ENCODE measurements at places on chromosomes 12 and 14.

DNA sequence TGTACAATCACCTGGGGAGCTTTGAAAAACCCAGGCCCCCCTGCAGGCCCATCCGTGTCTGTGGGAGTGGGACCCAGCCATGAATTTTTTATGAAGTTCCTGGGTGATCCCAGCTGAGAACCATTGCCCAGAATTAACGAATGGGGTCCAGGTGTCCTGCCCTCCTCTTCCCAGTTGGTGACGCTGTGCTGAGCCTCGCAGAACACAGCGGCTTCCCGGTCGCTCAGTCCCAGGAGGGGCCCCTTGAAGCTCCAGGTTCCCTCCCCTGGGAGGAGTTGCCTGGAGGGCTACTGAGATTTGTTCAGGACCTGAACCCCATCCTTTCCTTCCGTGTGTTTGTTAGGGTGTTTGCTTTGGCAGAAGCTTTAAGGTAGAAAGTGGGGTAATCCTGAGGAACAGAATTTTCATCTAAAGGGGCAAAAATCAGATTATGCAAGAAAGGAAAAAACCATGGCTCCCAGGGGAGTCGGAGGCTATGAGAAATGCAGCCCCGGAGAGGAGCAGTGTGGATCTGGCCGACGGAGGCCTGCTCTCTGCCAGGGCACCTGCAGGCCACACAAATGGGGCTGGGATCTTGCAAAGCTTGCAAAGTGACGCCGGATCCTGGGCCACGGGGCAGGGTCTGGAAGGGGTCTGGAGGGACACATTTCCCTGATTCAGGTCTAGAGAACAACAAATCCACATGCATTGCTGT lies 164.7 kb upstream of the PRMT8 start:
- DNase-seq = no peak

DNA sequence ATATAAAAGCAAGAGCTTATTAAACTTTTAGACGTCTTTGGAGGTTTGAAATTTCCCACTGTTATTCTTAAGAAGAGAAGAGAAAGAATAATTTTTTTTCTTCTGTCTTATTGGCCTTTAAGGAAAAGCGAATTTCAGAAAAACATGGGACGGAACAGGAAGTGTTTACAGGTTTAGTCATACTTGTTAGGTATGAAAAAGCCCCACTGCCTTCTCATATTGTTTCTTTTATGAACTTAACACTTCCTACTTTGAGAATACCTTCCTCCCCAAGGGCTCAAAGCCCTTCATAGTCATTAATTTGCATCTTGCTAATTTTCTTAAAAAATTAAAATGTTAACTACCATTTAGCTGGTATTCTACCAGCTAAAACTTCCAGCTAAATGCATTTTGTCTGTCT lies 82.0 kb downstream of the ETV6 start:
- DNase-seq = no peak

GRCh38 chr14:92968291-92969020 lies 45.5 kb downstream of the CHGA start:
- DNase-seq = no peak

- no peak for DNase-seq
These were observed 157.2 kb downstream of the SAMD4A start for GRCh38 chr14:54724123-54724522.

- DNase-seq = no peak
These were observed 94.6 kb upstream of the PRICKLE1 start for GRCh38 chr12:42683933-42684801.

DNA sequence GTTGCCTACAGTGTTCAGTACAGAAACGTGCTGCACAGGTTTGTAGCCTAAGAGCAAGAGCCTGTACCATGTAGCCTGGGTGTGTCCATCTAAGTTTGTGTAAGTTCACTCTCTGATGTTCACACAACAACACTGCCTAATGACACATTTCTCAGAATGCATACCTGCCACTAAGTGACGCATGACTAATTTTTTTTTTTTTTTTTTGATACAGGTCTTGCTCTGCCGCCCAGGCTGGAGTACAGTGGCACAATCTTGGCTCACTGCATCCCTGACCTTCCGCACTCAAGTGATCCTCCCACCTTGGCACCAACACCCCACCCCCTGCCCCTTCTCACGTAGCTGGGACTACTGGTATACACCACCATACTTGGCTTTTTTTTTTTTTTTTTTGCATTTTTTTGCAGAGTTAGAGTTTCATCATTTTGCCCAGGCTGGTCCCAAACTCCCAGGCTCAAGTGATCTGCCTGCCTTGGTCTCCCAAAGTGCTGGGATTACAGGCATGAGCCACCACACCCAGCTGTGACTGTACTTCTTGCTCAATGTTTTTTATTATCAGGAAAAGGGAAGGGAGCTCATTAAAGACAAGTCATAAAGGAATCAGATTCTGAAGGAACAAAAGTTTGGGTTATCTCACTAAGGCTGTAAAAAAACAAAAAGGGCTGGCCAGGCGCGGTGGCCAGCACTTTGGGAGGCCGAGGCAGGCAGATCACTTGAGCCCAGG lies 10.0 kb upstream of the CDC42BPB start:
- no peak for DNase-seq

DNA sequence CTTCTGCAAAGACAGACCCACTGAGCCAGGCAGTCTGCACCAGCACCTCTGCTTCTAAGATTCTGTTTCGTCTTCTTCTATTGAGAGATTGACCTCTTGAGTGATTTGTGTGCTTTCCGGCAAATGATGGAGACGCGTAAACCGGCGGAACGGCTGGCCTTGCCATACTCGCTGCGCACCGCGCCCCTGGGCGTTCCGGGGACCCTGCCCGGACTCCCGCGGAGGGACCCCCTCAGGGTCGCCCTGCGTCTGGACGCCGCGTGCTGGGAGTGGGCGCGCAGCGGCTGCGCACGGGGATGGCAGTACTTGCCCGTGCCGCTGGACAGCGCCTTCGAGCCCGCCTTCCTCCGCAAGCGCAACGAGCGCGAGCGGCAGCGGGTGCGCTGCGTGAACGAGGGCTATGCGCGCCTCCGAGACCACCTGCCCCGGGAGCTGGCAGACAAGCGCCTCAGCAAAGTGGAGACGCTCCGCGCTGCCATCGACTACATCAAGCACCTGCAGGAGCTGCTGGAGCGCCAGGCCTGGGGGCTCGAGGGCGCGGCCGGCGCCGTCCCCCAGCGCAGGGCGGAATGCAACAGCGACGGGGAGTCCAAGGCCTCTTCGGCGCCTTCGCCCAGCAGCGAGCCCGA lies 703 bp downstream of the ASCL4 start:
- no peak for DNase-seq

DNA sequence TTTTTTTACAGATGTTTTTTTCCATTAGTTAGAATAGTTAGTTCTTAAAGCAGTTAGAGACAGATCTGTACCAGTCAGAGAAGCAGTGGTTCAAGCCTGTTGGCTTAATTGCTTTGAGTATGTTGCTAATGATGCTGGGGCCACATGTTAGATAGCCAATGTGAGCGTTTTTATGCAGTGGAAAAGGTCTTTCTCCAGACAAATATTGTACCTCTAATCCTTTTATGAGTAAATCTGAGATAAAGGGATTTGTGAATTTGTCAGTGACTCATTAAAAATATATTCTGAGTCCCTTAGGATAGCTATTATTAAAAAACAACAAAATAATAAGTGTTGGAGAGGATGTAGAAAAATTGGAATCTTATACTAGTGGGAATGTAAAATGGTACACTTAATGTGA lies 154.2 kb downstream of the MSRB3 start:
- no peak for DNase-seq

GRCh38 chr14:67784244-67784823 lies 32.1 kb downstream of the ZFYVE26 start:
- no peak for DNase-seq

DNA sequence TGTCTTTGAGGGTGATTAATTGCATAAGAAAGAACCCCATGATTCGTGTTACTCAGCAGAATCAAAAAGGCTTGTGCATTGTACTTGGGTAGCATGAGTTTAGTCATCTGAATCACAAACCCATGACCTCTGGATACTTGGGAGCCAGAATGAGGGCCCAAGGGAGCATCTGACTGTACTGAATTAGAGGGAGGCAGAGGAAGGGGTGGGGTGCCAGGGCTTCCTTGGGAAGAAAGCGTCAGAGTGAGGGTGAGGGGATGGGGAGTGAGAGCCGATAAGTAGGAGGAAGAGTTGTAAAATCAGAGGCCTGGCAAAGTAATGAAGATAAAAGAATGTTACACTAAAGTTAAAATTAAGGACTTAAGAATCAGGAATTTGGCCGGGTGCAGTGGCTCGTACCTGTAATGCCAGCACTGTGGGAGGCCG lies 29.8 kb downstream of the GPRC5D start:
- DNase-seq = no peak

GRCh38 chr14:61504901-61505300 lies 183.5 kb downstream of the PRKCH start:
- no peak for DNase-seq

- no peak for DNase-seq
These were observed 21.1 kb downstream of the RASSF8 start for GRCh38 chr12:25979563-25979962.

- DNase-seq = no peak
These were observed 2.5 kb downstream of the CCDC197 start for GRCh38 chr14:93999573-93999972.

GRCh38 chr12:15644700-15645099 lies 144.5 kb downstream of the EPS8 start:
- DNase-seq = no peak

GRCh38 chr14:82421286-82421685 lies 887.6 kb upstream of the SEL1L start:
- DNase-seq = no peak

DNA sequence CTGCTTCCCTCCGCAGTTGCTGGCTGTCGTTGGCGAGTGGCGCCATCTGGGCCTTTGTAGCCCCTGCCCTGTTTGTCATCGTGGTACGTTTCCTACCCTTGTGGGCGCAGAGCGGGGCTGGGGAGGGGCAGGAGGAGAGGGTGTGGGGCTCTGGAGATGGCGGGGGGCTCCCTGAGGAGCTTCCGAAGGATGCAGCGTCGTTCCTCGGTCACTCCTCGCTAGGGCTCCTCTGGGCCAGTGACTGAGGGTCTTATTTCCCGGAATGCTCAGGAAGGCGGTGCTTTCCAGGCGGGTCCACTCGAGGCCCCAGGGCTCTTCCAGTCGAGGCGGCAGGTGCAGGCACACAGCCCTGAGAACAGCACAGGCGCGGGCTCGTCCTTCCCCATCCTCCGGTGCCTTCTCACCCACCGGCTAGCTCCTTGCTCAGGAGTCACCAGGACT lies 167.1 kb downstream of the ADGRD1 start:
- no peak for DNase-seq

DNA sequence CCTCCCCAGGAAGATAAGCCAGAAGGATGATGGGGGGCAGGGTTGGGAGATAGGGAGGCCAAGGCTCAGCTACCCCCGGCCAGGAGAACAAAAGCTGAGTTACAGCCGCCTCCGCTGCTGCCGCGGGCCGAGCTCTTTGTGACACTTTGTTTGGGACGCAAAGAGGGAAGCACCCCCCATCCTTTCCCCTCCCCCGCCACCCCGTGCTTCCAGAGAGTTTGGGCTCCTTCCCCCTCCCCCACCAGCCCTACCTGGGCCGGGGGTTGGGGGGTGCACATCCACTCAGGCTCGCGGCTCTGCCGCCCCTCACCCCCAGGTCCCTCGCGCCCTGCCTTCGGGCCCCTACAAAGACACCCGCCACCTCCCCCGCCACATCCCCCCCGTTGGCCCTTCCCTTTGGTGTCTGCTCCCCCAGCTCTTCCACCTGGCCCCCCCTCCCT lies 799 bp downstream of the ZNF219 start:
- no peak for DNase-seq

GRCh38 chr12:43758247-43758727 lies 303 bp downstream of the PUS7L start:
- no peak for DNase-seq

DNA sequence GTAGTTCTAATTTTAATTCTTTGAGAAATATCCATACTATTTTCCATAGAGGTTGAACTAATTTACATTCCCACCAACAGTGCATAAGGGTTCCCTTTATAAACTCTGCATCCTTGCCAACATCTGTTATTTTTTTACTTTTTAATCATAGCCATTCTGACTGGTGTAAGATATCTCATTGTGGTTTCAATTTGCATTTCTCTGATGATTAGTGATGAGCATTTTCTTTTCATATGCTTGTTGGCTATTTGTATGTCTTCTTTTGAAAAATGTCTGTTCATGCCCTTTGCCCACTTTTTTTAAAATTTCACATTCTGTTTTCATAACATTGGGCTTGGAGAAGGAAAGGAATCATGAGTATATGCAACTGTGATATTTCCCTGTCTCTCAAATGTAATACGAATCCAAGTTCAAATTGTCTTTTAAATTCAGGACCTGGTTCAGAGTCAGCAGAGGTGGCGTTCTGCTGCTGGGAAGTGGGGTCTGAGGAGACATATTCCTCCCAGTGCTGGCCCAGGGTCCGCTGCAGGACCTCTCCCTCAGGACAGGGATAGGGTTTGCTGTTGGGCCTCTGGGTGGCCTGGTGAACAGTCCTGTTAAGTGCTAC lies 81.2 kb upstream of the ETV6 start:
- DNase-seq = no peak

- DNase-seq = no peak
These were observed 49.1 kb downstream of the ARL6IP4 start for GRCh38 chr12:123029550-123029949.

GRCh38 chr14:67267576-67268328 lies 26.5 kb downstream of the PALS1 start:
- DNase-seq = no peak

DNA sequence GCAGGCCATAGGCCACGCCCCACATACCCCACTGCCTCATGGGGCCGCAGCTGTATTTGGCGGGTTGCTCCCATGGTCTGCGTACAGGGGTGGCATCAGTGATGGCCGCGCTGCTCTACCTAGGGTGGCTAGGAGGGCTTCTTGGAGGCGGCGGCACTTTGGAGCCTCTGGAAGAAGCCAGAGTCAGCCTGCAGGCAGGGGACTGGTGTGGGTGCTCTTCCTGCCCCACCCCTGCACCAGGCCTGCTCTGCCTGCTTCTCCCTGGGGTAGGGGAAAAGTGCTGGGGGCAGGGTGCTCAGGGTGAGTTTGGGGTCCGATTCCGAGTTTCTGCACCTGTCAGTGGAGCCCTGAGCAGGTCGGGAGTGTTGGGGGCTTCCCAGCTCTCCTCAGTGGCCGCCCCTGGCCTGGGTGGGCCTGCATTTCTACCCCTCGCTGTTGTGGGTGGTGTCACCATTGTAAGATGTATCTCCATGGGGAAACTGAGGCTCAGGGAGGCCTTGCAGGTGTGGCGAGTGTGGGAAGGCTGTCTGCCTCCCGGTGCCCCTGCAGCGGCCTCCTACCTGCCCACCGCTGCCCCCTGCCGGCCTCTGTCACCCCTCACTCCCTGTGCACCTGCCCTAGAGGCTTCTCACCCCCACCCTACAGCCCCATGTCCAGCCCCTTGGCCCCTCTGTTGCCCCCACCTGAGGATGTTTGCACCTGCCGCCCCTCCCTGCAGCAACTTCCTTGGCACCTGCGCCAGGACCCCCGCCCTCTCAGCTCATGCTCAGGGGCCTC lies 5.5 kb downstream of the CEP170B start:
- no peak for DNase-seq

GRCh38 chr14:64692189-64692985 lies 11.8 kb upstream of the PLEKHG3 start:
- DNase-seq = no peak

GRCh38 chr12:18148961-18149360 lies 59.0 kb upstream of the RERGL start:
- no peak for DNase-seq

Data from NCI-H1417 treated with DMSO at 0.1 percent for 48 hours (cell line).